ENCODE measurements at places on chromosomes 13 and 19.

DNA sequence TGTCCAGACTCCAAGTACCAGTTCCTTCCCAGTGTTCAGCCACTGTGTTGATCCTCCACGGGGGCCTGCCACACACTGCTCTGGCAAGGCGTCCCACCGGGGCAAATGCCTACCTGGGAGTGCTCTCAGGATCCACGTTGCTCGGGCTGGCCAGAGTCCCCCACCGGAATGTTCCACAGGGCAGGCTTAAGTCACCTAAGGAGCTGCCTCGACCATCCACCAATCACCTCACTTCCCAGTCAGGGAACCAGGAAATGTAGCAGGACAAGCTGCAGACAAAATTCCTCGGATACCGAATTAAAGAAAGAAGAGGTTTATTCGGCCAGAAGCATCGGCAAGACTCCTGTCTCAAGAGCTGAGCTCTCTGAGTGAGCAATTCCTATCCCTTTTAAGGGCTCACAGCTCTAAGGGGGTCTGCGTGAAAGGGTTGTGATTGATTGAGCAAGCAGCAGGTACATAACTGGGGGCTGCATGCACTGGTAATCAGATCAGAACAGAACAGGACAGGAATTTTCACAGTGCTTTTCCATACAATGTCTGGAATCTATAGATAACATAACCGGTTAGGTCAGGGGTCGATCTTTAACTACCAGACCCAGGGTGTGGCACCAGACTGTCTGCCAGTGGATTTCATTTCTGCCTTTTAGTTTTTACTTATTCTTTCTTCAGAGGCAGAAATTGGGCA lies 56.9 kb upstream of the EDNRB start:
- no peak for DNase-seq
- H3K27ac ChIP-seq, result no peak overlapping the region

GRCh38 chr13:25214491-25215252 lies 42.6 kb upstream of the AMER2 start:
- H3K4me3 ChIP-seq, result no peak overlapping the region
- H3K27me3 ChIP-seq, result no peaks in the 10 kb centered on the region
- no peak overlapping the region for H3K27ac ChIP-seq

GRCh38 chr13:48790966-48791365 lies 137.2 kb downstream of the CYSLTR2 start:
- H3K4me1 ChIP-seq, result no peaks in the 10 kb centered on the region
- DNase-seq, result no peak
- H3K4me3 ChIP-seq, result no peak overlapping the region
- H3K27me3 ChIP-seq, result no peaks in the 10 kb centered on the region

GRCh38 chr13:54934121-54934520 lies 1905.5 kb downstream of the OLFM4 start:
- H3K36me3 ChIP-seq, result no peaks in the 10 kb centered on the region
- no peaks in the 10 kb centered on the region for H3K27me3 ChIP-seq
- H3K27ac ChIP-seq, result no peak overlapping the region
- DNase-seq, result no peak

DNA sequence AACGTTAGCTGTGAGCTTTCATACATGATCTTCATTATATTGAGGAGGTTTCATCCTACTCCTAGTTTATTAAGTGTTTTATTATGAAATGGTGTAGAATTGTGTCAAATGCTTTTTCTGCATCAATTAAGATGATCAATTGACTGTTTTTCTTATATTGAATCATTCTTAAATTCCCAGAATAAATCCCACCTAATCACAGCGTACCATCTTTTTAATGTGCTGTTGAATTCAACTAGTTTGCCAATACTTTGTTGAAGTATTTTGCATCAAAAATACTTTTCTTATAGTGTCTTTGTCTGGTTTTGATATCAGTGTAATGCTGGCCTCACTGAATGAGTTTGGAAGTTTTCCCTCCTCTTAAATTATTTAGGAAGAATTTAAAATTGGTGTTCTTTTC lies 138.6 kb upstream of the SGCG start:
- H3K36me3 ChIP-seq, result no peaks in the 10 kb centered on the region
- H3K4me3 ChIP-seq, result no peak overlapping the region
- H3K27me3 ChIP-seq, result no peaks in the 10 kb centered on the region
- no peak for DNase-seq
- H3K27ac ChIP-seq, result no peak overlapping the region

- no peaks in the 10 kb centered on the region for H3K36me3 ChIP-seq
- H3K4me3 ChIP-seq, result no peak overlapping the region
- H3K4me1 ChIP-seq, result peaks cover 9% of the 10 kb centered on the region
- H3K27ac ChIP-seq, result no peak overlapping the region
These were observed 23.1 kb upstream of the TSHZ3 start for GRCh38 chr19:31372246-31372781.

DNA sequence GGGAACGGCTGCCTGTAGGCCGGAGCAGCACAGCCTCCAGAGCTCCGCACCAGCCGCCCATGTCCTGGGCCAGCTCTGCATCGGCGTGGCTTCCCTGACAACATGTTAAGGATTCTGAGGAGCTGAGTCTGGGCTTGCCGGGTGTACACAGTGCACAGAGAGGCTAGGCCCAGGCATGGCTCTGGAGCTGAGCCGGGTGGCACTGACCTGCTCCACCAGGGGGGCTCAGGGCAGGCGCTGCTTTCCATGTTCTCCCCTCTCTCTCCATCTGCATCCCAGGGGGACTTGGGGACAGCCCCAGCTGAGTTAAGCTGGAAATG lies 31.6 kb downstream of the AP1M1 start:
- peaks cover 87% of the 10 kb centered on the region for H3K36me3 ChIP-seq
- DNase-seq, result no peak
- no peaks in the 10 kb centered on the region for H3K4me1 ChIP-seq
- H3K4me3 ChIP-seq, result no peak overlapping the region

- peaks cover 45% of the 10 kb centered on the region for H3K4me1 ChIP-seq
- H3K27ac ChIP-seq, result peak overlapping the region; percentile 87
- H3K36me3 ChIP-seq, result no peaks in the 10 kb centered on the region
- H3K27me3 ChIP-seq, result no peaks in the 10 kb centered on the region
These were observed 4.0 kb upstream of the HOOK2 start for GRCh38 chr19:12779162-12779993.

DNA sequence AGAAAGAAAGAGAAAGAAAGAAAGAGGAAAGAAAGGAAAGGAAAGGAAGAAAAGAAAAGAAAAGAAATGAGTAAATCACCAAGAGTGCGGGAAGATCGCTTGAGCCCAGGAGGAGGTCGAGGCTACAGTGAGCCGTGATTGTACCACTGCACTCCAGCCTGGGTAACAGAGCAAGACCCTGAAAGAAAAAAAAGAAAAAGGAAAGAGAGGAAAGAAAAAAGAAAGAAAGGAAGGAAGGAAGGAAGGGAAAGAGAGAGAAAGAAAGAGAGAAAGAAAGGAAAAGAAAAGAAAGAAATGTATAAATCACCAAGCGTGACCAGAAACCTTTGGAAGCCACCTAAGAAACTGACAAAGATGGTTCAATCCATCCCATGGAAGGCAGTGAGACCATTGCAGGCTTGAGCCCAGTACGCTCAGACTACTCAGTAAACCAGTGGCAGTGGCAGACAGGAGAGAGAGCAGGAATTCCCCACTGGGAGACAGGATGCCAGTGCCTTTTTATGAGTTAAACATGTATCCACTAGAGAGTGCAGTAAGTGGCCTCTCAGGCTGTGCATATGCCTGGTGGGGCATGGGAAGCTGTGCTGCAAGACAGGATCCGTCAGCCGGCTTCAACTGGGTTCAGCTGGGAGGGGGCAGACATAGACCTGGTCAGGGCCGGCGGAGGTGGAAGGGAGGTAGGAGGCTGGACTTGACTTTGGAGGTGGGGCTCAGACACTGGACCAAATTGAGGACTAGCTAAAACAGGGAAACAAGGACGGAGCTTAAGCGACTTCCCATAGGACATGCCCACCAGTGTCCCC lies 4.8 kb downstream of the GPR42 start:
- no peak overlapping the region for H3K27ac ChIP-seq
- no peaks in the 10 kb centered on the region for H3K27me3 ChIP-seq
- no peak overlapping the region for H3K4me3 ChIP-seq
- no peak for DNase-seq
- H3K4me1 ChIP-seq, result no peaks in the 10 kb centered on the region
- no peaks in the 10 kb centered on the region for H3K36me3 ChIP-seq

GRCh38 chr19:14433554-14434501 lies 722 bp downstream of the PKN1 start:
- H3K4me3 ChIP-seq, result peak overlapping the region; percentile 65
- H3K36me3 ChIP-seq, result peaks cover 3% of the 10 kb centered on the region
- peaks cover 9% of the 10 kb centered on the region for H3K4me1 ChIP-seq

DNA sequence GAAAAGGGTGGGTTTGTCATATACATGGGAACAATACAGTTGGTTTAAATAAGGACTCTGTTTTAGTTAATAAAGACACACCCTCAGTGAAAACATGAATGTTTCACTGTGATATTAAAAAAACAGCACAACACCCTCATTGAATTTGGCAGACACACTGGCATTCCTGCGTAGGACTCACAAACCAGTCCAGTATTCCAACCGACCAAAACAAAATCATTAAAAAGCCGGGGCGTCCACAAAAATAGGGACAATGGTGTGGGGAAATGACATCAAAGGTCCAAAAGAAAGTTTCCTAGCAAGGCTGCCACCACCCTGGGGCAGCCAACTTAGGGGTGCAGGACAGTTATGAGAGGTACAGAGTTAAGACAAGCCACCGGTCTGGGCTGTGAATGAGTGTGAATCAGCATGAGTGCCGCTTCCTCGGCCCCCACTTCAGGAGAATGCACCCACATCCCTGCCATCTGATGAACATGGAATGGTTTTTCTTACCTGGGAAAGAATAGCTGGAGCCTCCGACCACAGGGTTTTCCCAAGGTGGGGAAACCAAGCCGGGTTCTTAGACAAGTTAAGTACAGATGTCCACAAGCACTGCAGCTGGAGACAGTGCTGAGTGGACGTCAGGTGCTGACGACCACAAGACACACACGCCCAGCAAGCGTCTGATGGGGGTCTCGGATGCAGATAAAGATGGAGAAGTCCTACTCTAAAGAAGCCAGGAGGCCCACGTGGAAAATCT lies 73.3 kb downstream of the KLF2 start:
- H3K4me3 ChIP-seq, result no peak overlapping the region
- H3K4me1 ChIP-seq, result peaks cover 6% of the 10 kb centered on the region
- H3K27me3 ChIP-seq, result no peaks in the 10 kb centered on the region
- DNase-seq, result no peak

DNA sequence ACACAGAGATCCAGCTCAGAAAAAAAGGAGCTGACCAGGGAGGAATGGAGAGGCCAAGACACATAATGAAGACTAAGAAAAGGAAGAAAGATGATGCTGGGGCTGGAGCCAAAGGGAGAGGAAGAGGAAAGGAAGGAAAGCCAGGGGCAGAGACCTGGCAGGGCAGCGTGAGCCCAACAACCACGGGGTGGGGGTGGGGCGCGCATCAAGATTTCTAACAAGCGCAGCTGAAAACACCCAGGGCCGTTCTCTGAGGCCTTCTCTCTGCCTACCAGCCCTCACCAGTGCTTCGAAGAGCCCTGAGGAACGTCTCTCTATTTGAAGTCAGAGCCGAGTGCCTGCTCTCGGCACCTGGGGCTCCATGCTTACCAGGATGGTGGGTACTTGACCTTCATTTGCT lies 23.6 kb upstream of the POU2F2 start:
- no peaks in the 10 kb centered on the region for H3K27me3 ChIP-seq
- no peak overlapping the region for H3K4me3 ChIP-seq
- H3K27ac ChIP-seq, result no peak overlapping the region
- no peaks in the 10 kb centered on the region for H3K36me3 ChIP-seq
- H3K4me1 ChIP-seq, result peaks cover 4% of the 10 kb centered on the region

DNA sequence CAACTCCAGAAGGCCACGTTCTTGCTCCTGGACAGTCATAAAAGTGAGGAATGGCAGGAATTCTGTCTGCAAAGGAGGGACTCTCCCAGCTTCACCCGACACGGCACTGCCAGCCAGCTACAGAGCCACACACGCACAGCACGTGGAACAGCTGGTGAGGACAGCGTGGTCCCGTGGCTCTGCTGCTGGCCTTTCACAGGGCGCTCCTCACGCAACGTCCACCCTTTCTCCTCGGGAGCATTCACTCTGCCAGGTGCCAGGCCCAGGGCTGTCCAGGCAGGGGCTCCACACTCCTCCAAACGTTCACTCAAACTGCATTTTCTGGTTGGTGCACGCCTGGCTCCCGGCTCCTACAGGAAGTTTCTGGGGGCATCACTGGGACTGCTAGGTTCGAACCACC lies 14.4 kb downstream of the GRTP1 start:
- no peak overlapping the region for H3K4me3 ChIP-seq
- H3K4me1 ChIP-seq, result no peaks in the 10 kb centered on the region
- H3K27ac ChIP-seq, result no peak overlapping the region
- no peaks in the 10 kb centered on the region for H3K36me3 ChIP-seq
- no peak for DNase-seq
- H3K27me3 ChIP-seq, result no peaks in the 10 kb centered on the region

DNA sequence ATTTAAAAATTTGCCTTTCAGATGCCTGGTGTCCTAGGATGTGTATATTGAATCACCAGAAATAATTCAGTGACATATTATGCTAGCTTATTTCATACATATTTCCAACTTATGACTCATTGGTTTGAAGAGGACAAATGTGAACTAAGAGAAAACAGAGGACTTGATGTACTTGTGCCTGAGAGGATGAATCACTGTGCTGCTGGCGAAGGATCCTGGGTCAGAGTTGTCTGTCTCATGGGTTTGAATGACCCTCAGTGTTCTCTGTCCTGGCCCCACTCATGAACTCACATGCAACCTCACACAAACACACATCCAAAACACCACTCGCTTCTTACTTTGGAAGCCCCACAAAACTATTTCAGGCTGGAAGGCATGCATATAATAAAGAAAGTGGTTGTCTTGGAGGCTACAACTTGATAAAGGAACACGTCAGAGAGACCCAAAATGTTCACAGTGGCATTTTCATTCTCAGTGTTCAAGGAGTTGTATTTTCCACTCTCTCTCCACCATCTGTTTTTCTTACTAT lies 129.0 kb upstream of the SPRY2 start:
- no peak overlapping the region for H3K27ac ChIP-seq
- H3K36me3 ChIP-seq, result no peaks in the 10 kb centered on the region
- H3K4me3 ChIP-seq, result no peak overlapping the region
- no peak for DNase-seq
- no peaks in the 10 kb centered on the region for H3K27me3 ChIP-seq

DNA sequence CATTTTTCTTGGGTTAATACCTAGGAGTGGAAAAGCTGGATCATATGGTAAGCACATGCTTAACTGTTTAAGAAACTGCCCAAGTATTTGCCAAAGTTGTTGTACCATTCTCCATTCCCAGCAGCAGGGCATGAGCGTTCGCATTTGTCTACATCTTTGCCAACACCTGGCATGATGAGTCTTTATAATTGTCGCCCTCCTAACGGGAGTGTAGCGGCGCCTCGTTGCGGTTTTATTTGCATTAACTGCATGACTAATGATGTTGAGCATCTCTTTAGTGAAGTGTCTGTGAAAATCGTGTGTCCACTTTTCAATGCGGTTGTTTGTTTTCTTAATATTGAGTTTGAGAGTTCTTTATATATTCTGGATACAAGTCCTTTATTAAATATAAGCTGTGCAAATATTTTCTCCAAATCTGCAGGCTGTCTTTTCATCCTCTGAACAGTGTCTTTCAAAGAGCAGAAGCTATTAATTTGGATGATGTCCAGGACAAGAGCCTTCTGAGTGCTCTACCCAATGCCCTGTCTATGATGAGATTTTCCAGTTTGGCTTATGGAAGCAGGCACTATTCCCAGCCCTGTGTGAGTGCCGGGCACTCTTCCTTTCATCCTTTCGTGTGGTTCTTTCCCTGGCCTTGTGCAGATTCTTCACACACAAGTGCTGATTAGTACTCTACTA lies 202.0 kb downstream of the FOXO1 start:
- H3K4me1 ChIP-seq, result no peaks in the 10 kb centered on the region
- H3K36me3 ChIP-seq, result no peaks in the 10 kb centered on the region
- DNase-seq, result no peak
- no peak overlapping the region for H3K4me3 ChIP-seq

GRCh38 chr19:47697863-47698609 lies 15.2 kb upstream of the EHD2 start:
- H3K27me3 ChIP-seq, result no peaks in the 10 kb centered on the region
- H3K36me3 ChIP-seq, result peaks cover 50% of the 10 kb centered on the region

GRCh38 chr13:46782691-46783090 lies 14.3 kb downstream of the ESD start:
- H3K36me3 ChIP-seq, result peaks cover 69% of the 10 kb centered on the region
- no peak overlapping the region for H3K27ac ChIP-seq
- H3K4me1 ChIP-seq, result no peaks in the 10 kb centered on the region
- H3K4me3 ChIP-seq, result no peak overlapping the region
